MCF 10A (cell line): ENCODE measurements at places on chromosomes 3 and 15.

GRCh38 chr15:52789601-52790168 lies 451 bp downstream of the ONECUT1 start:
- DNase-seq = no peak

- peak; percentile 27 for DNase-seq
These were observed 44.7 kb downstream of the ATP11B start for GRCh38 chr3:182837855-182838454.

- DNase-seq = no peak
These were observed 53.0 kb upstream of the PCSK6 start for GRCh38 chr15:101542306-101543025.

GRCh38 chr15:98728082-98728810 lies 79.9 kb downstream of the IGF1R start:
- no peak for DNase-seq

DNA sequence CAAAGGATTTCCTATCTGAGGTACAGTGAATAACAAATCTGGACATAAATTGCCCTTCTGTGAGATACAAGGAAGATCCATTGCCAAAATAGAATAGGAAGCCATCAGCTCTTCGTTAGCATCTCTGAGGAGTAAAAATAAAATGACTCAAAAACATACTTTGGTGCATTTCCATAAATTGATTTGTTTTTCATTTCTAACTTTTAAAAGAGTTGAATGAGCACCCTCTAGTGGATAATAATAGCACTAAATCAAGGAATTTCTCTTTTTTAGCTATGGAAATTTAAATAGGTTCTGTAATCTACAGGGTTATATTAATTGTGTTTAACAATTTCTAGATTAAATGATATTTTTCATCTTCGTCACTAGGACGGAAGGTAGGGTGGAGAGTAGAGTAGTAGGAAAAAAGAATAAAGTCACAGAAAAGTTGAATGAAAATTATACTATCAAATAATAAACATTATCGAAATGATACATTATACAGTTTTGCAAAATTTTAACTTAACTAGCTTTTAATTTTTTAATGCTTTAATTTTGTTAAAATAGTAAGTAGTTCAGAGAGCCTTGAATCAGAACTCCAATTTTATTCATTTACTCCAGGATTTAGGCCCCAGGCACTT lies 6.4 kb downstream of the NSUN3 start:
- peak; percentile 27 for DNase-seq

DNA sequence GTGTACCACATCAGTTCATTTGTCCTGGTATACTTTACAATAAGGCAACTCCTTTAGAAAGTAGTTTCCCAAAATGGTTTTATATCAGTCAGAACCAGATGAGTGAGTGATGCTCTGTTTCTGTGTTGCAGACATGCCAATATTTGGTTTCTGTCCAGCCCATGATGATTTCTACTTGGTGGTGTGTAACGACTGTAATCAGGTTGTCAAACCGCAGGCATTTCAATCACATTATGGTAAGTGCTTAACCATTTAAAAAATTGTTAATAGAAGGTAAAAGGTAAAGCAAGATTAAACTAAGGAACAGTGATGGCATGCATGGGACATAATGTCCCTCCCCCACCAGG lies 40.0 kb upstream of the SCAANT1 start:
- DNase-seq = no peak

- no peak for DNase-seq
These were observed 8.2 kb downstream of the SLC27A2 start for GRCh38 chr15:50190166-50190570.

- DNase-seq = no peak
These were observed 104.3 kb upstream of the ICE2 start for GRCh38 chr15:60583194-60583593.
